ENCODE measurements at places on chromosomes 11 and 22. TPM values are rescaled to one million over a fixed set of nuclear protein-coding genes. Genes with fewer than 3 reads are reported as not detected.

DNA sequence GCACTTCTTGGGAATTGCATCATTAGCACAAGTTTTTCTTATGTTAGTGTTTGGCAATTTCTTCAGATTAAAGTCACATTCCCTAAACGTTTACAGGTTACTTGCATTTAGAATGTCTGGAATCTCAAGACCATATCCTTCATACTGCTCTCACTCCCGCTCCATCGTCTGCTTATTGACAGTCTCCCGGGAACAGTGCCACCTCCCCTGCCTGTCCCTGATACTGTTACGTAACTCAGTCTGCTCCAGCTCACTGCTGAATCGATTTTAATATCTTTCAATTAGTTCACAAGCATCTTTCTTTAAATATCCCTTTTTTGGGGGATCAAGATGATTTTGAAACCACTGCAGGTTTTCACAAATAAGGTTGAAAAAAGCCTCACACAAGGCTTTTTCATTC is 48.2 kb downstream of the GLYATL2 start:
- no peak for DNase-seq

- DNase-seq, result no peak
Measured at GRCh38 chr22:38907767-38908166, 35.8 kb upstream of the CBX6 start.

DNA sequence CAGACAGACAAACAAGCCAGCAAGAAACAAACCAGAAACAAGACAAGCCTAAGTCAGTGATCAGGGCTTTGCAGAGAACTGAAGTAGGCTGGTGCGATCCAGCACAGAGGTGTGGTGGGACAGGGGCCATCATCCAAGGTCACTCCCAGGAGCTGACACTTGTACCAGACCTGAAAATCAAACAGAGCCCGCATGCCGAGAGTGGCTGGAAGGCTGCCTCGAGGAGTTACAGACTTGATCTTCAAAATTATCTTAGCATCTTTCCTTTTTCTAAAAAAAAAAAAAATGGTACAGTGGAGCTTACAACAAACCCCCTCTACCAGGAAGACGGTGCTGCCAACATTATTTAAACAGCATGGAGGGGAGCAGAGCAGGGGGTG is 8.8 kb upstream of the SCUBE1 start:
- DNase-seq, result no peak

GRCh38 chr22:33477120-33478111 is 419.2 kb upstream of the SYN3 start:
- no peak for DNase-seq

DNA sequence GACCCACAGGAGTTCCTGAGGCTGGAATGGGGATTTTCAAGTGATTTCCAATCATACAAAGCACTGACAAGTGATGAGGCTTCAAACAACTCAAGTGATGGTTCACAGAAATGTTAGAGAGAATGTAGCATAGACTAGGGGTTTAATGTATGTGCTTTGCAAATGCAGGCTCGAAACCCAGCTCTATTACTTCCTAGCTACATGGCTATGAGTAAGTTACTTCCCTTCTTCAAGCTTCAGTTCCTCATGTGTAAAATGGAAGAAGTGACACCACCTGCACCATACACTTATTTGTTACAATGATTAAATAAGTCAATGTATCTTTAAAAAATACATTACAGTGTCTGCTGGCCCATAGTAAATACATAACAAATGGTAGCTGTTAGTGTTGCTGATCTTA is 139.8 kb downstream of the CCDC81 start:
- no peak for DNase-seq

The PTPN5 gene
- not detected for total RNA-seq
